ENCODE measurements at places on chromosomes 5 and 9.

DNA sequence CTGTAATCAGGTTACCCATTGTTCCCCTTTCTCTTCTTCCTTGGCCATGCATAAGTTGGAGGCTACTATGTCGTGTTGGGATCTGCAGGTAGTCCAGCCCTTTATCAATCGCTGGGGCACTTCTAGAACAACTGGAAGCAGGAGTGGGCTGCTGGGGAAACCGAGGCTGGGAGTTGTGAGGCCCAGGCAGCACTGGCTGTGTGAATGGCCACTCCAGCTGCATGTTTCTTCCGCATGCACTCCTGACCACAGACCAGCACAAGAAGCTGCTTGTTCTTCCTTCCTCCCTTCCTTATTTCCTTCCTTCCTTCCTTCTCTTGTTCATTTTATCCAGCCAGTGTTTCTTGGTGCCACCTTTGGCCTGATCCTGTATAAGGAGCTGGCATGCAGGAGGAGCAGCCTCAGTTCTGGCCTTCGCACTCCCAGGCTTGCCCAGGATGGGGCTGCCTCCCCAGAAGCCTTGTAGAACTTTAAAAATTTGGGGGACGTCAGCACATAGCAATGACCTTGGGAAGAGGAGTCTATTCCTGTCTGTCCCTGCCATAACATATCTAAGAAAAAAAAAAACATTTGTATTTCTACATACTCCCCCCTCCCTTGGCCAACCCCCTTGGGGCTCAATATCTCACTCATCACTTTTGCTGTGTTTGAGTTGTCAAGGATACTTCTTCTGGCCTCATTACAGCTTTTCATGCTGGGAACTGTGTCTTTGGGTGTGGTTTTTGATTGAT, 20.8 kb upstream of the CXCL14 start:
- no peak for DNase-seq

DNA sequence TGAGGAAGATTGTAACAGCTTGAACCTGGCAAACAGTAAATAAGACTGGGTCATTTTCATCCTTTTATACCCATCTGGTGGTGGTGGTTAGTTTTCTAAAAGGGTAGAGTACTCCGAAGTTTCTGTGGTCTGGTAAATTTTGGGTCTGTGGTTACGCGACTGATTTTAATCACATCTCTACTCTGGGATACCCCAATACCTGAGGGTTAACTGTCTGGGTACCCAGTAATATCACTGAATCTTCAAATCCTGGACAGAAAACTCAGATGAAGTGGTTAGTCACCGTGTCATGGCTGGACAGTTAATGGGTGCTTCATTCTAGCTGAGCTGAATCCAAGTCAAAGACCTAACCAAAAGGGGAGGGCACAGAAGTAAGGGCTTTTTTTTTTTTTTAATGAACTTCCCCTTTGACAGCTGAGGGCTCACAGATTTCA, 474.2 kb downstream of the GADD45G start:
- no peak for DNase-seq

DNA sequence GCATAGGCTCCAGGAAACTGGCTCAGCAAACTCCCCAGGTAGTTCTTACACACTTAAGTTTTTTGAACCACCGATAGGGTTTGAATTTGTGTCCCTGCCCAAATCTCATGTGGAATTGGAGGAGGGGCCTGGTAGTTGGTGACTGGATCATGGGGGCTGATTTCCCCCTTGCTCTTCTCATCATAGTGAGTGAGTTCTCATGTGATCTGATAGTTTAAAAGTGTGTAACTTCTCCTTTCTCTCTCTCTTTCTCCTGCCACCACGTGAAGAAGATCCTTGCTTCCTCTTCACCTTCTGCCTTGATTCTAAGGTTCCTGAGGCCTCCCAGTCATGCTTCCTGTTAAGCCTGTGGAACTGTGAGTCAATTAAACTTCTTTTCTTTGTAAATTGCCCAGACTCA, 22.4 kb upstream of the HACD4 start:
- DNase-seq = no peak

DNA sequence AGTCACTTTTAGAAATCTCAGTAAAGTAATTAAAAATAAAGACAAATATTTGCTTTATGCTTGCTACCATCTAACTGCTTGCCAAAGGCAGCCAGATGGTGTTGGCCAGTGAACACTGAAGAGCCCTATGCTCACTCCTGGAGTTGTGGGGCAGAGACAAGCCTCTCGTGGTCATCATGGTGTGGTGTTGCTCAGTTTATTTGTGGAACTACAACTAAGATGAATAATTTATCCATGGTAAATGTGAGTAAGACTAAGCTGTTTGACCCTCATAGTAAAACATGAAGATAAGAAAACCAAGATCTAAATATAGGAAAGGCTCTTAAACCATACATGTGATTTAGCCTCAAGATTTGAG, 100.7 kb downstream of the PDE8B start:
- DNase-seq = no peak

- DNase-seq = peak; percentile 86
These were observed at the start of gene F2RL1 for GRCh38 chr5:76818844-76819831. Gene F2RL1 (plus strand): TSS chr5:76819030. CDS start chr5:76819183, 153 bp downstream.

DNA sequence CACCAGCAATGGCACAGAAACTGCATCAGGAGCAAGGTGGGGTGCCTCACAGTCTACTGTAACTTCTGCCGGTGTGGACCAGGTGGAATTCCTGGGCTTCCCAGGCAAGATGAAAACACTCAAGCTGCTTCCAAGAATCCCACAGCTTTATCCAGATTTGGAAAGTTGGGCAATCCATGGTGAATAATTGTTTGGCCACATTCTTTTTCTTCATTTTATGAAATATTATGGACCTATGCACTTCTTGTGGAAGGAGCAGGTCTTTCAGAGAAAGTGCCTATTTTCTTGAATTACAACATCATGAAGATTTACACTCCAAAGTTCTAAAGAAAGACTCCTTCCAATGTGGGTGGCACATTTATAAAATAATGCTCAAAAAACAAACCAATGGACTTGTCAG, 503.6 kb downstream of the SEMA5A start:
- DNase-seq = no peak

DNA sequence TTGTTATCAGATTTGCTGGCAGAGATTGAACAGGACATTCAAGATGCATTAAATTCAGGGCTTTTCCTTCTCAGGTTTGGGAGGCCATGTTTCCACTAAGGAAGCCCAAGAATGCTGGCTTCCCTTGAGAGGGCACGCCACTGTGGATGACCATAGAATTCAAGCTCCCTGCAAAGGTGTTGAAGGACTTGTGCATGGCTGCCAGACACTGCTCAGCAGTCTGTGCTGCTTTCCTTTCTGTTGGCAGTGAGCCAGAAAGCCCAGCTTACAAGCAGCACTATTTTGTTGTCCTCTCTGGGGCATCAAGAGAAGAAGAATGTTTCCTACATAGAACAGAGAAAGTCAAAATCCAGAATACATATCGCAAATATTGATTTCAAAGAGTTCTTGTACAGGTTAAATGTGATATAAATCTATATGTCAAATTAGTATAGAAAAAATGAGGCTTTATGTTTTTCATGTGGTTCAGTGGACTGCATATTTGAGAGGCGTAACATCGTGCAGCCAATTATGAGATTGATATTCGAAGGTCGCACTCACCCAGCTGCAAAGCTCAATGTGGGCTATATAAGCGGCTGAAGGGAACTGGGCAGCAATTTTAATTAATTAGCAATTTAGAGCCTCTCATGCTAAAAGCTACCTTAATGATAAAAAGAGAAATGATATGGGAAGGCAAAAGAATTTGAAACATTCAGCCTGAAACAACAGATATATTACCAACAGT, 103.1 kb upstream of the ISL1 start:
- no peak for DNase-seq

DNA sequence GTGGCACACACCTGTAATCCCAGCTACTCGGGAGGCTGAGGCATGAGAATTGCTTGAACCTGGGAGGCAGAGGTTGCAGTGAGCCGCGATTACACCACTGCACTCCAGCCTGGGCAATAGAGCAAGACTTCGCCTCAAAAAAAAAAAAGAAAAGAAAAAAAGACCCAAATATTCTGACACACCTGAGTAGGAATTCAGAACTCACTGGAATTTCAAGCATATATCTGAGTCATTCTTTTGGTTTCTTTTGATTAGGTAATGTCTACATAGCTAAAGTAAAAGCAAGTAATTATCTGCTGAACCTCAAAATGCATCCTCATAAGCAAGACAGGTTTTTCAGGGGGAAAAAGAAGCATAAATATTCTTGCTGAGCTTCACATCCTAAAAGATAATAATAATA, 35.9 kb downstream of the ANKRD31 start:
- no peak for DNase-seq

DNA sequence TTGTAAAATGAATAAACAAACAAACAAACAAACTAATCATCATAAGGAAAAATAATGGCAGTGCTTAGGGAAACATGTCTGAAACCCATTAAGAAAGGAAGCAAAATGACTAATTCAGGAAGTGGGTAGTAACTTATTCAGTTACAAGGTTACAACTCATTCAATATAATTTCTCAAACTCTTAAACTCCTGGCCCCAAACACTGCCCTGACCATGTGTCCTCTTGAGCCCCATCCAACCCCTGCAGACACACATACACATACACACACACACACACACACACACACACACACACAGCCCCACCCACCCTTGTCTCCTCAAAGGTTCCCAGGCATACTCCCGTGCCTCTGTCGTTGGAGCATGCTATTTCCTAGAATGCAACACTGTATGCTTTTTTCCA, 193.9 kb downstream of the SEC61B start:
- no peak for DNase-seq

- DNase-seq = no peak
These were observed 1809.9 kb upstream of the ACO1 start for GRCh38 chr9:30574355-30575151.

GRCh38 chr9:95273369-95274022, 44.0 kb downstream of the FANCC start:
- no peak for DNase-seq

GRCh38 chr5:169629847-169630548, 7.1 kb upstream of the DOCK2 start:
- DNase-seq = no peak

GRCh38 chr5:107589520-107590193, 81.1 kb downstream of the EFNA5 start:
- DNase-seq = no peak

- no peak for DNase-seq
These were observed 505.1 kb upstream of the KLF4 start for GRCh38 chr9:107994648-107995047.

- DNase-seq = no peak
These were observed 800.6 kb upstream of the CDH6 start for GRCh38 chr5:30392897-30393296.

- DNase-seq = no peak
These were observed 479.0 kb downstream of the CAAP1 start for GRCh38 chr9:26413611-26414010.

GRCh38 chr5:180160215-180160614, 48.8 kb downstream of the RASGEF1C start:
- DNase-seq = no peak

DNA sequence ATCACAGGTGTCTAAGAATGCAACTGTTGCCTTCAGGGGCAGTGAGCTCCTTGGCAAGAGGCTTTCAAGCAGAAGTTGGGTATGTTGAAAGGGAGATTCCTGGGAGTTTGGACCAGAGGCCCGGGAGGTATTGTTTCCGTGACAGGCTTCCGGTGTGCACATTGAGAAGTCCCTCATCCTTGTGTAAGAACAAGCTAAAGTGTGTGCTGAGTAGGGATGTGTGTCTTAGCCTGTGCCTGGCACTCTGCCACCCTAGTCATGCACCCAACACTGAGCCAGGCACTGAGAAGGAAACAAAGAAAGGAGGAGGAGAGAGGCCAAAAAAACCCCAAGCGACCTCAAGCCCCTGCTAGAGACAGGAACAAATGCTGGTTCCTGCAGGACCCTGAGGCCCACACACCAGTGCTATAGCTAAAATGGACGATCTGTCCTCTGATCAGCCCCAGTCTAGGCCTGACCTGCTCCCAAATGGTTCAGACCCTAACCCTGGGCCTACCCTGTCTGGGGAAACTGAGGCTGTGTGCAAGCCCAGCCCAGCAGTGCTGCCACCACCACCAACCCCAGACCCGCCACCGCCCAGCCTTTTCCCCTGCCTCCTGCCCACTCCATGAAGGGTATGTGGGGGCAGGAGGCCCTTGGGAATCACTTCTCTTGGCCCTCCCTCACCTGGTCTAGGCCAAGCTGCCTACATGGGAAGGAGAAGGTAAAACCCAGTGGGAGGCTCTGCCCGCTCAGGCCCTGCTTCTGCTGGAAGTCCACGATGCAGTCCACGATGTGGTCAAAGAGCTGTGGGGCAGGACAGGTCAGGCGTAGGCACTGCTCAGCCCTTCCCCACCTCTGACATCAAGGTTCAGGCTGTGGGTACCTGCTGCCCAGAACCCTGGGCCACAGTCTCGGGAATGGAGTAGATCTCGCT, 12.6 kb downstream of the HK3 start:
- DNase-seq = no peak

DNA sequence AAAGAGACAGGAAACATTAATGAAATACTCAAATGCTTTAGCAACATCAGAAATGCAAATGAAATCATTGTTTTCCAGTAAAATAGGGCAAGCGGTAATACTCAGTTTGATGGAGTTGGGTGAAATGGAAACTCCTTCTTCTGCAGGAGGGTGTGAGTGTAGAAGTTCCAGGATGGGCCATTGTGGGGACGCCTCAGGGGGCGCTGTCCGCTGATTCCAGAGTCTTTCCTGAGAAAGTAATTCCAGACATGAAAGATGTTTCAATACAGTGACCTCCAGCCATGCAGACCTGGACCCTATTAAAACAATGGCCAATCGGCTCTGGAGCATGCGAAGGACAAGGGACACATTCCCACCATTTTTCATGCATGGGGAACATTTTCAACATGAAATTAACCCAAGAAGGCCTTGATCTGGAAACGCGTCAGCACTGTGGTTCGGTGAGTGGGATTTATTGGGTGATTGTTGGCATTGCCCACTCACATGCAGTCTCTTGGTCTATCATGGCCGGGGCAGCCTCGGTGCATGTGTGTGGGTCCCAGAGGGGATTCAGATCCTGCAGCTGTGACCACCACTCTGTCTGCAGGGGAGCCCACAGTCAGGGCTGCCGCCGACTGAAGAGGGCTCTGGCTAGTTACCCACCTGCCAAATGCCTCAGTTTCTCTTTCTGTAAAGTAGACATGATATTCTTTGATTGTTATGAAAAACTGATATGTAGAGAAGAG, 132.6 kb upstream of the IRX4 start:
- no peak for DNase-seq

GRCh38 chr5:170345971-170346370, 43.2 kb downstream of the KCNMB1 start:
- DNase-seq = no peak

GRCh38 chr9:27377811-27378456, 81.0 kb upstream of the EQTN start:
- DNase-seq = no peak

GRCh38 chr5:123035918-123036390, 571 bp downstream of the PPIC start:
- peak; percentile 47 for DNase-seq

DNA sequence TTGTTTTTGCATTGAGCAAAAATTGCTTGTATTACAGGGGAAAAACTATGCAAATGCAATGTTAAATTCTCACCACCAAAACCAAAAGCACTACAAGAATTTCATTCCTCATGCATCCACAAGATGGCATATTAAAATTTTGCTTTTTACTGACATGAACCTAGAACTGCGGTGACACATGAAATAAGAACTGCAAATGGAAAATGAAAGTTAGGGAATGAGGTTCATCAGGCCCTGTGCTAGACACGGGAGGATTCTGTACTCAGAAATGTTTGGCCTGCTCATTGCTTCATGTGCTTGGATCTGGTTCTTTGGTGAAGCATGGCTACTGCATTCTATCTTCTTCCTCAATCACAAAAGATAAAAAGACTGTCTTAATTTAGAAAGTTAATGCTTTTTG, 9.1 kb upstream of the RFK start:
- no peak for DNase-seq

GRCh38 chr9:34370970-34371880, 5.5 kb downstream of the MYORG start:
- no peak for DNase-seq

GRCh38 chr9:83620841-83621636, 1.9 kb upstream of the IDNK start:
- peak; percentile 62 for DNase-seq
